ENCODE measurements at places on chromosomes 16 and 17. TPM values are rescaled to one million over a fixed set of nuclear protein-coding genes. Genes with fewer than 3 reads are reported as not detected.

DNA sequence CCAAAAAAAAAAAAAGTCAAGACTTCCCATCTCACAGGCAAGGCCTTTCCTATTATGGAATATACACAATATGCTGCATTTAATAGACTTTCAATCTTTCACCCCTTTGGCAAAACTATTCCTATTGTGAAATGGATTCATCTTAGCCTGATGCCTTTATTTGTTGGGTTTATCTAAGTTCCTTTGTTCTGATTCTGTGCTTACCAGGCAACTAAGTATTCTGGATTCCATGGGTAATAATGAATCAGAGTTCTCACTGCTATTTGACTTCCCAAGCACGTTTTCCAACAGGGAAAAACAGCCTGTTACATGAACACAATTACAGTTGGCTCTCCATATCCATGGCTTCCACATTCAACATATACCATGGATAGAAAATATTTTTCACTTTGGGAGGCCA, 135.5 kb downstream of the MYO1D start:
- no peak for DNase-seq

- DNase-seq = no peak
These were observed 46.1 kb downstream of the CHD9 start for GRCh38 chr16:53100889-53101288.

- DNase-seq = peak; percentile 76
These were observed 21.8 kb downstream of the XYLT1 start for GRCh38 chr16:17448640-17449638.

DNA sequence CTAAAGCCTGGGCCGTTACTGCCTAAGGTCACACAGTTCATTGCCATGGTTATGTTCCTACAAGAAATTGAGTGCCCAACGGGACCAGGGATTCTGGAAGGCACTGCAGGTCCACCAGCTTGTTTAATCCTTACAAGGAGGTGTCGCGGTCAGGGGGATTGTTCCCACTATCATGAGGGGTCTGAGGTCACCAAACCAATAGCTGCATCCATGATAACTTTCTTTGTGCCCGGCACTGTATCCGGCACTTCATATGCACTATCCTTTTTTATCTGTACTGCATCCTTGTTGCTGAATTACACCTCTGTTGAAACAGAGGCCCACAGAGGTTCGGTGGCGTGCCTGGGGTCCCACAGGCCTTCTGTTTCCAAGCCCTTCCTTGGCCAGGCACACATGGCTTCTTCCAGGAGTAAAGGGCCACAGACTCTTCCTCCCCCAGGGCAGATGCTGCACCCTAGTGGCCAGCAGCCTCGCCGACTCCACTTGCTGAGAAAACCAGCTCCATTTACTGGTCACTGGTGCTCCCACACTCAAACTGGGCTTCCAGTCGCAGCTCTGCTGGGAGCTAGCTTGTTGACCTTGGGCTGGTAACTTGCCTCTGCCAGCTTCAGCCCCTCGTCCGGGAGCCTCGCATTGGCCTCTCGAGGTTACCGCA, 82.0 kb upstream of the PLCG2 start:
- no peak for DNase-seq

DNA sequence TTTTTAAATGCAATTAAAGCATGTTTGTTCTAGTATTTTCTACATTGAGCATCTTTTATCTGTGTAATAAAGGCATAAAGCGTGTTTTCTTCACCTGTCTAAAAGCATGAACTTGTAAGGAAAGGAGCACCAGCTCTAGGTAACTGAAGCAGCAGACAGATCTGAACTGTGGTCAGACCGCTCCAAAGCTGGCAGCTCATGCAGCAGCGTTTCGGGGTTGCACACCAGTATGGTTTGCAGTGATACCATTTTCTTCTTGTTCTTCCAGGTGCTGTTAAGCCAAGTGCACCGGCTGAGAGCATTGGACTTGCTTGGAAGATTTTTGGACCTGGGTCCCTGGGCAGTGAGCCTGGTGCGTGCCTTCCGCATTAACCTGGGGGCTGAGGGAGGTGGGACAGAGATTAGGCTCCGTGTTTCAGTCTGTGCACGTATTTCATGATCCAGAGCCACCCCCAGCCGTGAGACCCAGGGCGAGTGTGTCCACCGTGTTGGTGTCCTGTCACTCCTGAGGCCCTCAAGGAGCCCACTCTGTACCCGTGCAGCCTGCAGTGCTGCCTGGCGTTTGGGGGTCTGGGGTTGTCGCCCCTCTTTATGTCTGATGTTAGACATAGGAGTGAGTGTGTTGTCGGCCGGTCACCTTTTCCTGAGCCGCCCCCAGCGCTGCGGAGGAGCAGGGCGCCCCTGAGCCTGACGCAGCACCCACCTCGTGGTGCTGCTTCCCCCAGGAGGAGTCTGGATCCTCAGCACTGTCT, 136.3 kb upstream of the CHMP6 start:
- DNase-seq = no peak

DNA sequence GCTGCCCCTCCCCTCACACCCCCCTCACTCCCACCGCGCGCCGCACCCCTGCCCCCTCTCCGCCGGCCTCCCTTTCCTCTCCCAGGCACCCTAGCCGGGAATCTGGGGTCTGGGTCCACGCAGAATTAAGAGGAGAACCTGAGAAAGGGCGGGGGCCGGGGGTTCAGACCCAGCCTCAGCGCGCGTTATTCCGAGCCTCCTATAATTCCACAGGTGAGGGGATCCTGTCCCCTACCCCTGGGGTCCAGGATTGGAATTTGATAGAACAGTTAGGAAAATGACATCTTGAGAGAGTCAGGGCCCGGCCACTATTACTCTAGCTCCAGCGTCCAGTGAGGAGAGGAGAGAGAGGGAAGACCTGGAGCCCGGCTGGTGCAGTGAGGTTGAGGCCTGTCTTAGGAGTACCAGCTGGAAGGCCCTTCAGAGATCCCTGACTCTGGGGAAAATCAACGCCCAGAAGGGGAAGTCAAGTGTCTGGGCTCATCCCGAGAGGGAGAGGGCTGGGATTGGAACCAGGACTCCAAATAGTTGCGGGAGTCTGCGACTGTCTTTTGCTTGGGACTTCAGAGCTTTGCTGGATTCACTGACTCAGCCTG, 17.3 kb downstream of the GRB7 start:
- DNase-seq = no peak

GRCh38 chr17:51617986-51618385, 357.6 kb downstream of the UTP18 start:
- no peak for DNase-seq

DNA sequence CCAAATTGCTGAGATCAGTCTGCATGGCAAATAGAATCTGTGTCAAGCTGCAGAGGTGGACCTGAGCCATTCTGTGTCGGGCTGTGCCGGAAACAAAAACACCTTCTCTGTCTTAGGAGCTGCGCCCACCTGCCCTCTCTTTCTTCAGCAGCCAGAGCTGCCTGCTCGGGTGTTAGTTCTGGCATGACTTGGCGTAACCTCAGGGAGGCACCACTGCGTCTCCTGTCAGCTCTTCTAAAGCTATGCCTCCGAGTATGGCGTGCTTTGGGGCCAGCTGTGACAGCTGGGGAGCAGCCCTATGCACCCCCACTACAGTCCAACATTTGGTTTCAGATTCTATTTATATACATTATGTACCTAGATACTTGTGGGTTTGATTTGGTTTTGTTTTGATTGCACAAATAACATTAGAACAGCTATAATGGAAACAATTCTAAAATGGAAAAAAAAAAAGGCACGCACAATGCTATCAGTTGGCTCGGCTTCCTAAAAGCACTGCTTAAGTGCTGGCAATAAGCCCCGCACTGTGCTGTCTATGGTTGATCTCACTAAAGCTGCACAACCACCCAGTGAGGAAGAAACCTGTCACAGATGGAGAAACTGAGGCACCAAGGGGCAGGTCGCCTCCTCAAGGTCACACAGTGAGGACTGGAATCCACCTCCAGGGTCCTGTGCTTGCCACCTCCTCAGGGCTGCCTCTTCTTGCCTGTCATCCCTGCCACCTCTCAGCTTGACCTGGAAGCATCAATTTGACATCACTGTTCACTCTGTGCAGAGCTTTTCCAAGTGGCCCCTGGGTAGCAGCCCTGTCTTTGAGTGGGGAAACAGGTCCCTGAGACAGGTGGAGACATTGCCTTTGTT, 18.7 kb upstream of the ADGRG1 start:
- DNase-seq = no peak

- DNase-seq = no peak
These were observed 25.2 kb downstream of the CEP95 start for GRCh38 chr17:64531955-64532371.

GRCh38 chr17:56842577-56842976, 8.6 kb downstream of the DGKE start:
- DNase-seq = no peak

- no peak for DNase-seq
These were observed 6.7 kb downstream of the SNN start for GRCh38 chr16:11674818-11675560.

DNA sequence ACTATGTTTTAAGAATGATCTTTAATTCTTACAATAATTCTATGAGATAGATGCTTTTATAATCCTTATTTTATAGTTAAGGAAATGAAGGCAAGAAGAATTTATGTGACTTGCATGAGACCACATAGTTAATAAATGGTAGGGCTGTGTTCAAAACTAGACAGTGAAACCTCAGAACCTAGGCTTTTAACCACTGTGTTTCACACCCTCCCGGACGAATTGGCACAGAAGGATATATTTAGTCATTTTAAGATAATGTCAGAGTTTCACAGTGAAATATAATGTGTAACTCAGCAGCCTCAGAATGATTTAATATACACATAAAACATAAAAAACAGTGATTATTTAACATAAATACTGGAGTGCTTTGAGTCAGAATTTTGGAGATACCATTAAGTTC, 57.0 kb downstream of the NSRP1 start:
- no peak for DNase-seq

DNA sequence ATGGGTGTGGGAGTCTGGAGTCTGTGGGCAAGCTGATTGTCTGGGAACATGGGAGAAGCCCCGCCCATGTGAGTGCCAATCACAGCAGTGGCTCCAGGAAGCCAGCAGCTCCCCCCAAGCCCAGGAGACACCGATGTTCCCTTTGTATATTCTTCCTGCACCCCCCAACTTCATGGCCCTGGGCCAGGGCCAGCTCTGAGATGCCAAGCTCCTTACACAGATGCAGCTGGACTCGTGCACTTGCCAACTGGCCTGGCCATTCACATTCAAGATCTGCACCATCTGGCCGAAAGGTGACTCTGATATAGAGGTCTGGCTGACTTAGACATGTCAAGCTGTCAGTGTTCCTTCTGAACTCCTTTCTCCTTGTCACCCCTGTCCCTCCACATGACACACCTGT, 50.5 kb downstream of the CACNG5 start:
- DNase-seq = no peak

DNA sequence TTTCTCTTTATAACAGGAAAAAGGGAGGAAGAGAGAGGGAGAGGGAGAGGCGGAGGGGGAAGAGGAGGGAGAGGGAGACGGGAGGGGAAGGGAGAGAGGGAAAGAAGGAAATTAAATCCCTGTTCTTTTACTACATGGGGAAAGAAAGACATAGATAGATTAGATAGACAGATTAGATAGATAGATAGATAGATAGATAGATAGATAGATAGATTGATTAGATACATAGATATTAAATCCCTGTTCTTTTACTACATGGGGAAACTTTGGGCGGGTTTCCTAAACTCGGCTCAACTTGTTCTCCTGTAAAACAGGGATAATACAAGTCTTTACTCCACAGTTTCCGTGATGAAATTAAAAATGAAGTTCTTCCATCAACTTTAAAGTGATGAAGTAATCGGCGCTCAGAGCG, 661 bp downstream of the RFWD3 start:
- DNase-seq = no peak

GRCh38 chr16:68722119-68723024, 14.7 kb upstream of the CDH1 start:
- DNase-seq = no peak

DNA sequence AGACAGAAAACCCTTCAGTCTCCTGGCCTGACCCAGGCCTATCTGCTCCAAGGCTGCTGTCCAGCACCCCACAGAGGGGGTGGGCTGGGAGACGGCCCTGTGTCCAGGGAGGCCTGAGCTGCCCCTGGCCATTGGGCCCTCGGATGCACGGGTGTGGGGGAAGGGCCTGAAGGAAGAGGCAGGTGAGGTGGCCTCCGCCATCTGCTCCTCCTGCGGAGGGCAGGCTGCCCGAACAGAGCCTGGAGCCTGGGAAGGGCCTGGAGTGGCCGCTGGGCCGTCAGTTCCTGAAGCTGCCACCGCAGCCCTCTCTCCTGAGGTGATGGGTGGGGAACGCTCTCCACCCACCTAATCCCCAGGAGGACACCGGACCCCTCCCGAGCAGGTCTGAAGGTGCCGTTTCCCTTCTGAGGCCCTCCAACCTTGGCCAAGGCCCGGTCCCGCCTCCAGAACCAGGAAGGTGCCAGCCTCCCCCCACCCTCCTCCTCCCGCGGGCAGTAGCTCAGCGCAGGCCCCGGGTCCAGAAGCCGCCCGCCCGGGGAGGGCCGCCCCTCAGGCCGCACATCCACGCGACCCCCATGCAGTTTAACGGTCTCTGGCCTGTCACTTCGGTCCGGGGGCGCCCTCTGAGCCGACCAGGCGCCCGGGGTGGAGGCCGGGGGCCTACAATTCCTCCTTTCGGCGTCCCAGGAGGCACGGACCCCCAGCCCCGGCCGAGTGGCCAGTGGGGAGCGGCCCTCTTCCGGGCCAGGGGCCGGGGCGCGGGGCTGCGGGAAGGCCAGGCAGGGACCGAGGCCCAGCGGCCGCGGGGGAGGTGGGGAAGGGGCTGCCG, 835 bp downstream of the FBXL16 start:
- DNase-seq = no peak

- DNase-seq = no peak
These were observed 13.6 kb downstream of the GNA13 start for GRCh38 chr17:65042946-65043345.

GRCh38 chr16:81843243-81843582, 64.1 kb downstream of the PLCG2 start:
- no peak for DNase-seq

DNA sequence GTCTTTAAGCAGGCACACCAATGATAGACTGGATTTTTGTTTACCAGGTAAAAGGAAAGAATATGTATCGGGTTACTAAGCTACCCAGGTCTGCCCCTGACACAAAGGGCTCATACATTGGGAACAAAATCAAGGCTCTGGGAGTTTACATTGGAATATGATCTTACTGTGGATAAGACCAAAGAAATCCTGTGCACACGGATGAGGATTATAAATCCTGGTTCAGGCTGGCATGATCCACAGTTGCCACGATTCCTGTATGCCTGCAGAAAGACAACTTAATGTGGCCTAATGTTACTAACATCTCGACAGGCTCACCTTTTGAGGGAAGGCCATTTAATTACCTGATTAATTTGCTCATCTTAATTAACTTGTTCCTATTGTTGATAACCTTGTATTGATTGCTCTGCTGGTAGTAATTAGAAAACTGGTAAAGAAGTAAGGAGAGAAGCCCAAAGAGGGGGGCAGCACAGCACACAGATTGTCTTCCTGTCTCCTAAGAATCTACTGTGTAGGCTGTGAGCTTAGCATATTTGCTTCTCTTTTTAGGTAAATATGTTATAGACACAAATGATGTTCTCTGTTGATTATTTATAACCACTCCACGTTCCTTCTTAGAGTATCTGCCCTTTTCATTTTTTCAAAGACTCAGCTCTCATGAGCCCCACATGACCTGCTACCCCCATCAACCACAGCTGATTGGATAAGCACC, 51.0 kb upstream of the TOX3 start:
- DNase-seq = no peak

The ARL6IP1 gene
- total RNA-seq = 130 TPM

The CYBC1 gene
- total RNA-seq = 132 TPM

The KCNH6 gene
- total RNA-seq = 0.27 TPM
